Smooth muscle cell of trachea (primary cell): ENCODE measurements at places on chromosomes 1 and 21. TPM values are rescaled to one million over a fixed set of nuclear protein-coding genes. Genes with fewer than 3 reads are reported as not detected.

The CHIT1 gene
- total RNA-seq: not detected in 2 replicates

The SLC44A5 gene
- total RNA-seq: under 0.01 and 0.15 TPM in 2 replicates

The BCL2L15 gene
- total RNA-seq: under 0.01 and 0.17 TPM in 2 replicates

The TFF1 gene
- not detected in 2 replicates for total RNA-seq

The POLR3GL gene
- total RNA-seq: 17.7 and 19.2 TPM in 2 replicates

The ICOSLG gene
- total RNA-seq: under 0.01 and 0.17 TPM in 2 replicates

The KIF2C gene
- total RNA-seq: 2.2 and 52.5 TPM in 2 replicates

The SERTAD4 gene
- total RNA-seq: 0.17 and 0.29 TPM in 2 replicates

The SH2D2A gene
- not detected in 2 replicates for total RNA-seq

The CGN gene
- not detected in 2 replicates for total RNA-seq

The CKS1B gene
- 24.6 and 131 TPM in 2 replicates for total RNA-seq

The LCE6A gene
- total RNA-seq: not detected in 2 replicates

The SLC30A10 gene
- not detected in 2 replicates for total RNA-seq

The FCGR3A gene
- total RNA-seq: not detected in 2 replicates

The SLC6A9 gene
- 1.6 and 7.4 TPM in 2 replicates for total RNA-seq

The PTPN22 gene
- 1.2 and 1.3 TPM in 2 replicates for total RNA-seq

The OR2T2 gene
- not detected in 2 replicates for total RNA-seq

The NPL gene
- 1.3 and 2.8 TPM in 2 replicates for total RNA-seq

The CRABP2 gene
- 248 and 256 TPM in 2 replicates for total RNA-seq

The ALPL gene
- 0.87 and 13.9 TPM in 2 replicates for total RNA-seq
